SIG-M5 (cell line): ENCODE measurements at places on chromosomes 6 and 20.

GRCh38 chr6:158233214-158233795 is 65.2 kb downstream of the GTF2H5 start:
- DNase-seq = no peak

GRCh38 chr20:50845566-50846215 is 50.8 kb downstream of the BCAS4 start:
- no peak for DNase-seq

GRCh38 chr6:81995548-81996289 is 243.2 kb upstream of the TENT5A start:
- no peak for DNase-seq

GRCh38 chr6:4281341-4282293 is 146.2 kb upstream of the ECI2 start:
- no peak for DNase-seq

DNA sequence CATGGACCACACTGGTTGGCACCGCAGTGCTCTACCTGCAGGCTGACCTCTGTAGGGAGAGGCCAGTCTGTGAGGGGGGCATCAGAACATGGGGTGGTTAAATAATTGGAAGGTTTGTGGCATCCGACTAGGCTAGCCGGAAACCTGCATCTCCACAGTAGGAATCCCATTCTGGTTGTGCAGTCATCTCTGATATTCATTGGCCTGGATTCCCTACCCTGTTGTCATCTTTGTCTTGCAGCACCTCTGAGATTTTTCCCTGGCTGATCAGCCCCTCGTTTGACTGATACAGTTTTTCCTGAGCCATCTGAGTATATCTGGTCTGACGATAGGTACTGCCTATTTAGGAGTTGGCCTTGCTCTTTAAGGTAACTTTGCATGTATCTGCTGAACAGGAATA is 259.4 kb downstream of the TMEM242 start:
- DNase-seq = no peak

- DNase-seq = no peak
Observed at GRCh38 chr6:129281168-129281796, 398.3 kb downstream of the LAMA2 start.

- DNase-seq = no peak
Observed at GRCh38 chr6:164200071-164200470, 785.6 kb downstream of the QKI start.

DNA sequence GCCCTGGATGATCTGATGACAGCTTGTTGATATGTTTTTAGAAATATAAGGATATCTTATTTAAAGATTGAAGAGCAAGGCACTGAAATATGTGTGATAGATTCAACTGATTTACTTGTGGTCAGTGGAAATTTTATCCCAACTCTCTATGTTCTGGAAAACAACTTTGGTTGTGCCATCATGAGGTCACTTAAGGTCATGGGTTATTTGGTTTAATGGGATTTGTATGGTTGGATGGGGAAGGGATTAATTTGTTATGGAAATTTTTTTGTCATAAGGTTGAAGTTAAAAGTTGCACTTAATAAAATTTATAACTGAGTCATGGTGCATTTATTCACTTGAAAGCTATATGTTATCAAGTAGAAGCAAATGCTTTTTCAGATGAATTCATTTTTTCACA is 214.3 kb upstream of the LAMP5 start:
- DNase-seq = no peak

- DNase-seq = no peak
Observed at GRCh38 chr6:149052350-149053106, 265.0 kb upstream of the TAB2 start.

- no peak for DNase-seq
Observed at GRCh38 chr6:39935241-39935640, 979 bp upstream of the MOCS1 start.

- DNase-seq = no peak
Observed at GRCh38 chr20:38729767-38730166, 5.5 kb downstream of the SLC32A1 start.

GRCh38 chr20:8128291-8129060 is 3.6 kb upstream of the PLCB1 start:
- no peak for DNase-seq

DNA sequence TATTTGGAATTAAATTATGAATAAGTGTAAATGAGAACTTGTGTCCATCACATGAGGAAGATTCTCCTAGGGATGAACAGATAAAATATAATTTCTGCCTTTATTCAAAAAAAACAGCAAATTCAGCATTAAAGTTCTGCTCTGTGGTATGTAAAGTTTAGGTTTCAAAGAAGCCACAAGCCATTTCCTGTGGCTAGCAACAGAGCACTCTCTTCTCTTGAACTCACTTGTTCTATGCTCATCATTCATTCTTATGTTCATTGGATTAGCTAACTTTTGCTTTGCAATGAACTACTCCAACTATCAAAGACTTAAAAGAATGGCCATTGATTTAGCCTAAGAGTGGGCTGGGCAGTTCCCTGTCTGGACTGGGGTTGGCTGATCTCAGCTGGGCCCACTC is 20.8 kb upstream of the SNRPB2 start:
- DNase-seq = no peak

DNA sequence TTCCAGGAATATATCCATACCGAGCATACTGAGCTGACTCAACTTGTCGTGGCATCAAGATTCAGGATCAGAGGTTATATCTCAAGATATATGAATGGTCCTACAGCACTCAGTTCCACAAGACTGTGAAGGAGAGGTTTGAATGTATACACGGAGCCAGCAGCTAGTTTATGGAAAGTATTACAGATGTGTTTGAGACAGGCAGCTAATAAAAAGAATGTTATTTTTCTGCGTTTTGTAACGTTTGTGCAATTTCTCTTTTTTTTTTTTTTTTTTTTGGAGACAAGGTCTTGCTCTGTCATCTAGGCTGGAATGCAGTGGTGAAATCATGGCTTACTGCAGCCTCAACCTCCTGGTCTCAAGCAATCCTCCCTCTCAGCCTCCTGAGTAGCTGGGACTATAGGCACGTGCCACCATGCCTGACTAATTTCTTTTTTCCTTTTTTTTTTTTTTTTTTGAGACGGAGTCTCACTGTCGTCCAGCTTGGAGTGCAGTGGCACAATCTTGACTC is 3.4 kb upstream of the FAM110A start:
- no peak for DNase-seq

DNA sequence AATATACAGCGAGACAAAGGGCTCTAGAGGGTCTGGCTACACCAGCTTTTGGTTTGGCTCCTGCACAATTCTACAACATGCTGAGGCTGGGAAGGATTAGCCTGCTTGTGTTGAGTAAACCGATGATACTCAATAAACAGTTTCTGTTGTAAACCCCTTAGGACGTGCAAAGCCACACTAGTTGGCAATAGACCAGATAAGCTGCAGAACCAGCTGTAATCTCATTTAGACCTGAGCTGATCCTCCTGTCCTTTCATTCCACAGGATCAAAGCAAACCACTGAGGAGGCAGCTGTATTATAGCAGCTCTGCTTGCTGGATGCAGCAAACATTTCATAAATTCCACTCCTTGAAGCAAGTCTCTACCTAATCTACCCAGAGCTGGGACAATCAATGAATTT is 79.7 kb downstream of the MMS22L start:
- DNase-seq = no peak

GRCh38 chr6:44257753-44258324 is 511 bp upstream of the SLC35B2 start:
- no peak for DNase-seq

DNA sequence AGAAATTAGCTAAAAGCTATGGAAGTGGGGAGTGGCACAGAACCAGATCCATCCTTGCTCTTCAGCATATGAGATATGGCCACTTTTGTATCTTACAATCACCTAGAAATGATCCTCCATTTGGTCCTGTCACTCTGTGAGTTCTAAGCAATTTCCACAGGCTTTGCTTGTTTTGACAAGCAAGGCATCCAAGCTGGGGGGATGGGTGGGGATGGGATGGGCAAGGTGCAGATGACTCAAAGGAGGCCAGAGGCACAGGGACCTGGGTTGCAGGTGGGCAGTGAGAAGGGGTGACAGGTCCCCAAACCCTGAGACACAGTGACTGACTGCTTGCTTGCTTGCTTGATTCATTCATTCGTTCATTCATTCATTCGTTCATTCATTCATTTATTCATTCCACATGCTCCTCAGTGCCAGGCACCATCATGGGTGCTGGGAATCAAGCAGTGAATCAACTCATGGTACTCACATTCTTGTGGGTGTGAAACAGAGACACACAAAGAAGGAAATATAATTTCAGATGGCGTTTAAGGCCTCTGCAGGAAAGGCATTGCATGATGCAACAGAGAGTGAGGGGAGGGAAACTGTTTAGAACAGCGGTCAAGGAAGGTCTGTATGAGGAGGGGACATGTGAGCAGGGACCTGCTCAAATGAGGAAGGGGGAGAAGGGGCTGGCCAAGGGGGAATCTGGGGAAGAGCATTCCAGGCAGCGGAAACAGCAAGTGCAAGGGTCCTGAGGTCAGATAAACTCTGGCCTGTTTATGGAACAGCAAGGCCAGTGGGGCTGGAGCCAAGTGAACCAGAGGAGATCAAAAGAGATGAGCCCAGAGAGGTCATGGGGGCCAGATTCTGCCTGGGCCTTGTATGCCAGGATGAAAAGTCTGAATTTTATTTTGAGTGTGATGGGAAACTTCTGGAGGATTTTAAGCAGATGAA is 3.4 kb downstream of the KCNB1 start:
- no peak for DNase-seq

DNA sequence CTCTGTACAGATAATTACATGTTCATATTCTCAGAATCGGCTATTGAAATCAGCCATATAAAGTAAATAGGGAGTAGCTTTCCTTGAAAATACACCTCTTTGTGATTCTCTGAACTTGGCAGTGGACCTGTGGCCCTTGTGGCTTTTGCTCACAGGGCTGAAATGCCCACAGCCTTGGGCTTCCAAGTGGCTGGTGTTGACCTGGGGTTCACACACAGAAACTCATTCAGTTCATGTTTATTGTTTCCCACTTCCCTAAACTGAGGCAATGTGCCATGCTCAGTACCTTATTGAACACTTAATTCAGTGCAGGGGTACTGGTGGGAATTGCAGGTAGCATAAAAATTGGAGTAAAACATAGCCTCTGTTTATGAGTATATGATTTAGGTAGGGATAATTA is 19.1 kb upstream of the TULP4 start:
- no peak for DNase-seq

GRCh38 chr6:68196645-68197044 is 438.4 kb upstream of the ADGRB3 start:
- no peak for DNase-seq

GRCh38 chr6:158501360-158502262 is 58.3 kb upstream of the TMEM181 start:
- no peak for DNase-seq

- no peak for DNase-seq
Observed at GRCh38 chr6:127533011-127533410, 13.9 kb upstream of the MTCL3 start.

DNA sequence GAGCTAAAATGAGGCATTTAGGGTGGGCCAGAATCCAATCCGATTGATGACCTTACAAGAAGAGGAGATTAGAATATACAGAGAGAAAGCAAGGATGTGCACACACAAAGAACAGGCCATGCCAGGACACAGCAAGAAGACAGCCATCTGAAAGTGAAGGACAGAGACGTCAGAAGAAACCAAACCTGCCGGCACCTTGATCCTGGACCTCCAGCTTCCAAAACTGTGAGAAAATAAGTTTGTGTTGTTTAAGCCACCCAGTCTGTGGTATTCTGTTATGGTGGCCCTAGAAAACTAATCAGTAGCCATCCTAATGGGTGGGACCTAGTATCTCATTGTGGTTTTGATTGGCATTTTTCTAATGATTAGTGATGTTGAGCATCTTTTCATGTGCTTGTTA is 39.7 kb upstream of the ME1 start:
- no peak for DNase-seq

DNA sequence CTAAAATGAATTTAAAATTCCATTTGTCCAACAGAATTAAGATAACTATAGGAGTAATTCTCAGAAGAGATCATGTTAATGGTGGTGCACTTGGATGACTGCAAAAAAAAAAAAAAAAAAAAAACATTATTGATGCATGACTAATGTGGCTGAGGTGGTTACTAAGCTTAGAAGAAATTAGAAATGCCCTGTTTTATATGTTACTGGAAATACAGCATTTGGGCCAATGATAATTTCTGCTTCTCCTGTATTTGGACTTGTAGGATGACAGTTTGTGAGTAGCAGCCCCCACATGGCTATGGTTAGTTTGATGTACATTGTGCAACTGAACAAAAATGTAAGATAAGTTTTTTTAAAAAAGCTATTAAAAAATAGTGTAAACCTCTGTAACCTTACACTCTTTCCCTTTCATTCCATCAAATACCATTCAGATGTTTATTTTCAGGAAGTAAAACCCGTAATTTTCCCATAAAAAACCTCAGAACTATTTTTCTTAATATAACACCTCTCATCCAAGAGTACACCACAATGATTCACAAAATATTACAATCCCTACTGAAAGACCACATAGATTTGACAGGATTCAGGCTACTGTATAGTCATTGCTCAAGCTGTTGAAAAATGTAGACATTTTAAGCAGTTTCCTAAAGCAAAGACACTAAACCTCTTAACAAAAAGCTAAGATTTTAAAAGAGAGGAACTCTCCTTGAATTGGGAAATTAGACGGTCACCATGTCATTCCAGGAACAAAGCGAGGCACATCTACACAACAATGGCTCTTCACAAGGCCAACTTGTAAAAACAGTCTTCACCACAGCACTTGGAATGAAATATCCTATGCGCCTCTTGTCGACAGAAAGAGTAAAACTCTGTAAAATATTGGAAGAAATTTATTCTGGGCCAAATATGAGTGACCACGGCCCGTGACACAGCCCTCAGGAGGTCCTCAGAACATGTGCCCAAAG is 83.0 kb downstream of the WDR27 start:
- DNase-seq = no peak

DNA sequence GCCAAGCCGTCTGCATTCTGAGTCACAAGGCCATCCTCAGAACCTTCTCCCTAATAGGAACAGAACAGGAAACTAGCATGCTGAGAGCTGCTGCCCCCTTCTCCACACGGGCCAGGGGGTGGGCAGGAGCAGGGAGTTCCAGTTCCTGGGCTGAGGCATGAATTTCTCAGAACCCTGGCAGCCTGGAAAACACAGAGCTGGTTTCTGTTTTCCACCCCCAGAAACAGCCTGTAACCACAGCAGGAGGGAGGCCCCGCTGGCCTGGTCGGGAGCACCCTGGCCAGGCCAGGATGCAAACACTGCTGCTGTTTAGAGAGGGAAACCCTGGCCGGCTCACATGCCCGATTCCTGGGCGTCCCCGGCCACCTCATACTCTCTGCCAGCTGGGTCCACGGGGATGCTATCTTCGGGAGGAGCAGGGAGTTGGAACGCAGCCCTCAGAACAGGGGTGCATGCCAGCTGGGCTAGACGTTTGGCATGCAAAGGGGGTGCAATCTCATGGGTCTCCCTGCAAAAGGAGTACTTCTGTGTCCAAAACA is 130.1 kb downstream of the NFATC2 start:
- no peak for DNase-seq
